ENCODE measurements at places on chromosomes 7 and 10.

- DNase-seq = no peak
Measured at GRCh38 chr10:74823791-74824183, 2.6 kb upstream of the KAT6B start.

- no peak for DNase-seq
Measured at GRCh38 chr10:75497997-75498883, 66.8 kb downstream of the LRMDA start.

GRCh38 chr10:131997366-131998049 lies 15.8 kb upstream of the BNIP3 start:
- DNase-seq = peak; percentile 96

DNA sequence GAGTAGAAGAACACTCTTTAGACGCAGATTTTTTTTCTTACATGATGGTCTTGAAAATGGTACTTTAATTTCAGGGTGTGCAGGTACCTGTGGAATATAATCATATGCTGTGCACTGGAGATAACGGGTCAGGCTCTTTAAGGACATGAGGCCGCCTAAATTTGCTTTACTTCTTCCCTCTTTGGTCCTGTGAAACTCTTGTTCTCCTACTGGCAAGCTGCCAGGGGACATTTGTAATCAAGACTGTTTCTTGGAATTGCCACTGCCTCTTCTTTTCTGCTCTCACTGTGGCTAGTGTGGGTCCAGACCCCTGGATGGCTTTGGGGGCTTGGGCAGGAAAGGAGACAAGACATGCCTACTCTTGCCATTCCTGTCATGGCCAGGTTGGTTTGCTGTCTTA lies 146.0 kb downstream of the SND1 start:
- no peak for DNase-seq

DNA sequence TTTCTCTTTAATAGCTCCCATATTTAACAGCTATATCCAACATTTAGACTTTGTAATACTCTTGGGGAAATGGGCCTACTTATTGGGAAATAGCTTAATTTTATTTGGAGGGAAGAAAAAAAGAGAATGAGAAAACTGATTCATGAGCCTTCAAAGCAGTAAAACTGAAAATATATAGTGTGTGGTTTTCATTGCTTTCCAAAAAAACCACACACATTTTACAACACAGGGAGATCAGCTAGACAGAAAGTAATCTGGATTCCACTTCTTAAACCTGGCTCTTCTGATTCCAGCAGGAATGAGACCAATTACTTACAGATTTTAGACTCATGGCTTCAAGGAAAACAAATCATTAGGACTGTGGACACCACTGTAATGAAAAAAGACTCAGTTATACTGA lies 48.7 kb downstream of the CH25H start:
- no peak for DNase-seq

DNA sequence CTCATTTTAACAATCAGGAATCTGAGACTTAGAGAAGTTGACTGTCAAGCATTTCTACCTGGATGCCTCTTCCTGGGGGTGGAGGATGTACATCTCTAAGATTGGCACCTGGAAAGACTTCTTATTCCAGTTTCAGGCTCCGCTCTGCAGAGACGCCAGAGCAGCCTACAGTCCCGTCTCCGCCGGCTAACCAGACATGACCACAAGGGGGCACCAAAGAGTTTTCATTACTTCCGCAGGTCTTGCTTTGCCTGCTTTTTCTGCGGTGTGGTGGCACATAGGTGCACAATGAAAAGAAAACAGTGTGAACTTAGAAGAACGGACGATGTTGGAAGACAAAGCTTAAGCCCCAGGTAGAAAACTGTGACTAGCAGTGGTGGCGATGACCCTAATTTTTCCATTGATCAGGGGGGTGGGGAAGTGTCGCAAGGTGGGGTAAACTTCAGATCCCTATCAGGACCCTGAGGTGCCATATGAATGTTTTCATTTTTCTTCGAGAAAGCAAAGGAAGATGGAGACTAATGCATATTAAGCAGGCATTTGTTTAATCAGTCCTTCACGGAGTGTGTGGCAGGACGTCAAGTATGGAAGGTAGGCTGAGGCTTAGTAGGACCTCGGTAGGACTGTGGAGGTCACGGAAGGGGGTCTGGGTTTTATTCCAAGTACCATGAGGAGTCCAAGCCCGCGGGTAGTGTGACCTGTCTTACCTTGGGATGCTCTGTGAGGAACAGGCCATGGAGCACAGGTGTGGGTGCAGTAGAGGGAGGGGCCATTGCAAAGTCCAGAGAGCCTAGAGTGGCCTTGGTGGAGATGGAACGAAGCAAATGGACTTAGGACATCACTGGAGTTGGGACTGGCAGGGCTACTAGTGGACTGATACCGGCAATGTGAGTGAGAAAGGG lies 60.1 kb upstream of the SORCS3 start:
- peak; percentile 74 for DNase-seq

GRCh38 chr7:134193240-134193639 lies 66.1 kb downstream of the LRGUK start:
- no peak for DNase-seq

DNA sequence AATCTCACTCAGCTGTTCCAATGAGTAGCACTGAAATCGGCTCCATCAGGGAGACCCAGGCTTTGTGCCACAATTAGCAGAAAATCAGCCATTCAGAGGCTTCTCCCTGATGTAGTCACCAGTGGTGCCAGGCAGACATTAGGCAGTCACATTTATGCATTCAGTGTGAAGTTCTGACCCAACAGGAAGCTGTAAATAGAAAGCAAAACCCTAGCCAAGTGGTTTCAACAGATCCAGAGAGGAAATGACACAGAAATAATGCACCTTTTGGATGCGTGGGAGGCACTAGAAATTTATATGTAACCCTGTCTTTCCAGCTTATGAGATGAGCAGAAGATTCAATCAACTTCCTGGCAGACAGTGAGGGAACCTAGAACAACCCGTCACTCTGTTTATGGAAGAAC lies 186.4 kb downstream of the PDE1C start:
- no peak for DNase-seq

- peak; percentile 58 for DNase-seq
Measured at GRCh38 chr10:80588546-80588945, 50.8 kb downstream of the SH2D4B start.

DNA sequence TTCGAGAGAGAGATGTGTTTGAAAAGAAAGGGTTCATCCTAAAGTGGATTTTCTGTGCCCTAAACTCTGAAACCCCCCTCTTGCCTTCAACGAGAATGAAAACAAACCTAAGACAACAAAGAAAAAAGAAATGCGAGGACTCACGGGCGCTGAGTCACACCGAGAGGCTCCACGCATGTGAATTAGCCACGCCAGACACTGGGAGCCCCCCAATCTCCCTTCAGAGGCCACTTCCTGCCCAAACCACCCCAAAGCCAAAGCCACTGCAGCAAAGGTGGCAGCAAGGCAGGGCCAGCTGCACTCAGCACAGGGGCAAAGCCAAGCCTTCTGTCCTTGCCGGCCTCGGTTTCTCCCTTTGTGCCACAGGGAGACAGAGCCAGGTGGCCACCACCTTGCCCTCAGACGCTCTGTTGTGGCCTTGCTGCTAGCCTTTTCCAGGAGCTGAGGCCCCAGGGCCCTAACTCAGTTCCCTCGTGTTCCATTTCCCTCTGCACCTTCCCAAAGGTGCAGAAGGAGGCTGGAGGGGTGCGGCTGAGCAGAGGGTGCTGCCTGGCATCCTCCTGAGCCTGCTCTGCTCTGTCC lies 93.3 kb downstream of the FAM53B start:
- no peak for DNase-seq

GRCh38 chr7:40937879-40938278 lies 765.0 kb downstream of the INHBA start:
- DNase-seq = no peak

- no peak for DNase-seq
Measured at GRCh38 chr7:43784030-43784584, 25.6 kb downstream of the BLVRA start.

- DNase-seq = peak; percentile 80
Measured at GRCh38 chr7:50653981-50654425, 88.8 kb upstream of the DDC start.

GRCh38 chr7:29360633-29361625 lies 166.4 kb downstream of the CHN2 start:
- no peak for DNase-seq

DNA sequence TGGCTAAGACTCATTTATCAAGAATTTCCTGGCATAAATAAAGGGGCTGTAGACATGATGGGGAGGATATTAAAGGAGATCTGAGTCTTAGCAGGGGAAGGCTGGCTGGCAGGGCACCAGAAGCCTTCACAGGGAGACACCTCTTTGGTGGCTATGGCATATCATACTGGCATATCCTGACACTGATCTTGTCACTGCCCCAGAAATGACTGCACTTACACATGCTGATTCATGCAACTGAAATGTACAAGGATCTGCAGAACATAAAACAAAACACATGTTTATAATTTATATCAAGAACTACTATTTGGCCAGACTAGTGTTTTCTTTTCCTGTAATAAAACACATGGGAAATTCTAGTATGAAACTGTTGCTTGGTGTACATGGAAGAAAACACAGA lies 5.5 kb upstream of the LIPN start:
- no peak for DNase-seq

DNA sequence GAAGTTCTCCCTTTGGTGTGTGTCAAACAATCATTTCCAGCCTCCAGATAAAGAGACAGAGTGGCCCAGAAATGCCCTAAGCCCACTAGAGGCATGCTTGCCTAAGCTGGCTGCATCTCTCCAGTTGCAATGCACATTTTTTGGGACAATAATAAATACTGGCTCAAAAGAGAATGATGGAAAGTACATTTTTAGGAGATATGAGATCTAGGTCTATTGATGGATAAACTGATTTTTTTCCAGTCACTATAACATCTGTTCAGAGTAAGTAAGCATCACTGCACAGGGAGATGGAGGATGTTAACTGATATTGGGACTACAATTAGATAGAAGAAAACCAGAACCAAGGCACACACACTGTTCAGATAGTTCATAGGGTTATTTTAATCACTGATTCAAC lies 553.0 kb downstream of the GRM8 start:
- DNase-seq = no peak

DNA sequence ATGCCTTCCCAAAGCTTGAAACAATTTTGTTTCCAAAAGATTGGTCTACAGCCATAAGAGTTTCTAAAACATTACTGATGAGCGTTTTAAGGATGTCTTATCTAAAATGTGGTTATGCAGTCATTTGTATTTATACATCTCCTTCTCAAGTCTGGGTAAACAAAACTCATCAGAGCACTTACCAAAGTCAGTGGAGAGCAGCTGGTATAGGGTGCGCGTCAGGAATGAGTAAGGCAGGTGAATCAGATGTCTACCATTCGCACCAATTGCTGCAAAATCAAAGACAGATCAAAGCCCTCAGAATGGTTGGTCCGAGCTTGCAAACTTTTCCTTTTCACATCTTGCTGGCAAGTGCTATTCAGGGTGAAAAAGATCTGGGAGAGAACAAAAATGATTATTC lies 65.6 kb upstream of the FAM171A1 start:
- no peak for DNase-seq

DNA sequence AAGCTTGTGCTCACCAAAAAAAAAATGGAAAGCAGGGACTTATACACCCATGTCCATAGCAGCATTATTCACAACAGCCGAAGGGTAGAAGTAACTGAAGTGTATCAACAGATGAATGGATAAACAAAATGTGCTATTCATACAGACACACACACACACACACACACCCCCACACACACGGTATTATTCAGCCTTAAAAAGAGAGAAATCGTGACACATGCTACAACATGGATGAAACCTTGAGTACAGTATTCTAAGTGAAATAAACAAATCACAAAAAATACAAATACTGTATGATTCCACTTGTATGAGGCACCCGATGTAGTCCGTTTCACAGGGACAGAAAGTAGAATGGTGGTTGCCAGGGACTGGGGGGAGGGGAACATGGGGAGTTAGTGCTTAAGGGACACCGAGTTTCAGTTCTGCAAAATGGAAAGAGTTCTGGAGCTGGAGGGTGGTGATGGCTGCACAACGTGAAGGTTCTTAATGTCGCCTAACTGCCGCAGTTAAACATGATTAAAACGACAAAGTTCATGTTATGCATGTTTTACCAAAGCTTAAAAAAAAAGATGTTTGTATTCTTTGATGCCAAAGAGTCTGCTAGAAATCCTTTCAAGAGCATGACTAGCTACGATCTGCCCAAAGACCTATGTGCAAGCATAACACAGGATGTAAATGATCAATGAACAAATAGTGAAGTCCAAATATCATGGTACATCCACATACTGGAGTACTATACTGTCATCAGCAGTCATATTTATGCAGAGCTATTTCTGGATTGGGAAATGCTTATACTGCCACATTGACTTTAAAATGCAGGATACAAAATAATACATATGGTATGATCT lies 7.2 kb downstream of the TNS3 start:
- no peak for DNase-seq

DNA sequence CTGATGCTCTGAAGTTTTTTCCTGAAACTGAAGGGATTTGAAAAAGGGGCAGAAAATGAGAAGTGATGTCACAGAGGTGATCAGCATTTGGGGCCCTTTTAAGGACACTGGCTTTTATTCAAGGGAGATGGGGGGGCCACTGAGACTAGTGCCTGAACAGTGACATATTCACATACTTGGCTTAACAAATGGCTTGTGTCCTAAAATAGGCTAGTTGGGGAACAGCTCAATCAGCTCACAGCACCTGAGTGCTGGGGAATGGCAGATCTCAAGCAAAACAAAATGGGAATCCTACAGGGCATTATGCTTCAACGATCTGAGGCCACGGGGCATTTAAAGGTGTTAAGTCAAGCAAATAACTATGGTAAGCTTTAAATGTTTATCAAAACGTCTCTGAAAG lies 90.1 kb downstream of the UBE2H start:
- DNase-seq = peak; percentile 43

- no peak for DNase-seq
Measured at GRCh38 chr7:131578602-131579001, 22.2 kb upstream of the PODXL start.

DNA sequence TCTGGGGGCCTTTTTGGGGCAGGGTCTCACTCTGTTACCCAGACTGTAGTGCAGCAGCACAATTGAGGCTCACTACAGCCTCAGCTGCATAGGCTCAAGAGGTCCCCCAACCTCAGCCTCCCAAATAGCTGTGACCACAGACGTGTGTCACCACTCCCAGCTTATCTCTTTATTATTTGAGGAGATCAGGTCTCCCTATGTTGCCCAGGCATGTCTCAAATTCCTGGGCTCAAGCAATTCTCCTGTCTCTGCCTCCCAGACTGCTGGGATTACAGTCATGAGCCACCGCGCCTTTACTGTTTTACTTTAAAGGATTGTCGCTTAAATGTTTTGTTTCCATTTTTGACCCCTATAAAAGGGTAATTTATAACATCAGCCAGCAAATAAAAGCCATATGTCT lies 502.6 kb upstream of the AUTS2 start:
- DNase-seq = no peak

DNA sequence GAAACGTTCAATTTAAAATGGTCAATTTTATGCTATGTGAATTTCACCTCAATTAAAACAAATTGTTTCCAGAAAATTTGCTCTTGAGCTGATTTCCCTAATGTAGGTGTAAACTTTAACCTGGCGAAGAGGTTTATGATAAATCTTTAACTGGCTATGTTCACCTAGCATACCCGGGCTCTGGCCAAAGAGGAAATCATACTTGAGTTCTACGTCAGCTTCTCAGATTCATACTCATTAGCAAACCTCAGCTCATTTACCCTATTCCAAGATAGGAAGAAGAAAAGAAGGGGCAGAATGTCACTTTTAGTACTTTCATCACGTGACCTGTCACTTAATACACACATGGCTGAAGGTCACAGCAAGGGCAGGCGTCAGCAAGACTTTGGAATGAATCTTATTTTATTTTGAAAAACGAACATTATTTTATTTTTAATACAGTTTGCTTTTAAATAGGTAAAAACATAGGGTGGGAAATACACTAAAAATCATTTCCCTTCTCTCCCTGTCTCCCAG lies 97.0 kb downstream of the ABLIM1 start:
- no peak for DNase-seq

Measured in lower leg skin (tissue), 4 donors.